ENCODE measurements at places on chromosomes 6 and 20.

GRCh38 chr6:126388104-126388598 is 48.2 kb downstream of the CENPW start:
- no peak for DNase-seq

DNA sequence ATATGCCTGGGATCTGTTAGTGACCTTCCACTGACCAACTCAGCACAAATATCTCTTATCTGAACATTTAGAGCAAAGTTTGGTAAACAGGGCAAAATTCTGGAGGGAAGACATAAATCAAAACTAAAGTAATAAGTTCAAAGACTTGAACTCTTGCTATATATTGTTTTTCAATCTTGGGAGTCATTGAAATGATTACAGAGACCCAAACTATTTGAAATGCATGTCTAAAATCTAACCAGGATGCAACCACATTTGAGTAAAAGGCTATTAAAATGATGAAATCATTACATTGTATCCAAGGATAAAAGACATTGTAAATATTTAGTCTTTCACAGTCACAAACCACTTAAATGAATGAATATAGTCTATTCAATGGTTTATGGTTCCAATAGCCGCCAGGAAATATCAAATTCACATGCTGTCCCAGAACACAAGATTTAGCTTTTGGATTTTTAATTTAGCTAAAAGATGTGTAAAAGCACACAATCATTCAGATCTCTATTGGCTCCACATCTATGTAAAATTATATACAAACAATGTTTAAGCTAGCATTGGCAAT is 256.6 kb upstream of the EPHA7 start:
- DNase-seq = no peak

GRCh38 chr20:38131588-38132121 is 33.4 kb downstream of the TGM2 start:
- no peak for DNase-seq

GRCh38 chr6:7707787-7708186 is 18.1 kb upstream of the BMP6 start:
- peak; percentile 68 for DNase-seq

- no peak for DNase-seq
These were observed 578.2 kb downstream of the MEI4 start for GRCh38 chr6:78231002-78231401.

DNA sequence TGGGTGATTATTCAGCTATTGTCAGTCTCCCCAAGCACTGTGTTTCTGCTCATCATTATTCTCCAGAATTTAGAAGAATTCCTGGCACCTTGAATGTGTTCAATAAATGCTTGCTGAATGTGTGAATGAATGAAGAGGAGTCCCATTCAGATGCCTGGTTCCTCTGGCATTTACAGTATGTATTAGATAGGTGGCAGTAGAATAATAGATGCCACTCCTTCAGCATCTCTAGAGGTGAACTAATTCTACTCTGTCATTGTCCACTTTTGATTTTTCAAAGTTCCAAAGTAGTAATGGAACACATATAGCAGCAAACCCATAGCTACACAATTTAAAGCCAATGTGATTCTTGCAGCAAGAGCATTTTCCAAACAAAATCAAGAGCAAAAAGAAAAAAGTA is 118.9 kb upstream of the CEP162 start:
- no peak for DNase-seq

- DNase-seq = no peak
These were observed 50.4 kb downstream of the HMGN3 start for GRCh38 chr6:79184086-79184485.

GRCh38 chr6:1435806-1436205 is 46.4 kb downstream of the FOXF2 start:
- DNase-seq = no peak

- DNase-seq = no peak
These were observed 3.7 kb downstream of the FLRT3 start for GRCh38 chr20:14333721-14334120.

GRCh38 chr20:1508574-1508973 is 17.4 kb upstream of the SIRPB2 start:
- no peak for DNase-seq

DNA sequence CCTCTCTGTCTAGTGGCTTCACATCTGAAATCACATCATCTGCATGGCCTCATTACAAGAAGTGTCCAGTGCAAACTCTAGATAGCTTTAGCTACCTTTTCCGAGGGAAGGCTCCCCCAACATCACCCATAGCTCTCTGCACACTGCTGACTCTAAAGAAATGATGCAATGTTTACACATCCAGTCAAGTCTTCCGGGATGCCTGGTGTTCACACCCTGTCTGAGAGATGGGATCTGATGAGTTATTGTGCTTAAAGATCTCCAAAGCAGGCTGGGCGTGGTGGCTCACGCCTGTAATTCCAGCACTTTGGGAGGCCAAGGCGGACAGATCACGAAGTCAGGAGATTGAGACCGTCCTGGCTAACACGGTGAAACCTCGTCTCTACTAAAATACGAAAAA is 404.6 kb upstream of the IRAK1BP1 start:
- no peak for DNase-seq

DNA sequence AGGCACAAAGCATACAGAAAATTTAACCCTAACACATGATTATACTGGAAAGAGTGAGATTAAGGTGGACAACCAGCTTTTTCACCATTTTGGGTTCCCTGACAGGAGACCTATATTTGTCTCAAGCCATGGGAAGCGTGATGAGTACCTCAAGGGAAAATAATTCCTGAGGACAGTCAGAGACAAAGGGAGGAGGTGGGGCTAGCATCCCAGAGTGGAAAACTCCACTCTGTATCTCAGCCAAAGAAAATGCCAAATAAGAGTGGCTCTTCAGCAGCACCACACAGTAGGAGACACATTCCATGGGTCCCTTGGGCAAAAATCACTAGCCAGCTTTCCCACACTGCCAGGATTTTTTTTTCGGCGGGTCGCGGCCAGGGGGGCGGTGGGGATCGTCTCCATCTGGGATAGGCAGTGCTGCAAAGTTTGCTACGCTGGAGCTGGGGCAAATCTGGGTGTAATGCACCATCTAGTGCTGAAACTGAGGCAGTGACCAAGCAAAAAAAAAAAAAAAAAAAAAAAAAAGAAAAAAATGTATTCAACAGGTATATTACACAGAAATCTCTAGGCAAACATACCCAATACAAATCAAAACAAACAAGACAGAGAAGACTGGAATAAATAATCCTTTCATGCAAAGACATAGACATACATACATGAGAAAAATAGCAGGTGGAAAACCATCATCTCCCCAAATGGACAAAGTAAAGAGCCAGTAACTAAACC is 77.3 kb upstream of the SLC35F1 start:
- peak; percentile 35 for DNase-seq

GRCh38 chr6:1346101-1346500 is 34.2 kb downstream of the FOXQ1 start:
- no peak for DNase-seq

DNA sequence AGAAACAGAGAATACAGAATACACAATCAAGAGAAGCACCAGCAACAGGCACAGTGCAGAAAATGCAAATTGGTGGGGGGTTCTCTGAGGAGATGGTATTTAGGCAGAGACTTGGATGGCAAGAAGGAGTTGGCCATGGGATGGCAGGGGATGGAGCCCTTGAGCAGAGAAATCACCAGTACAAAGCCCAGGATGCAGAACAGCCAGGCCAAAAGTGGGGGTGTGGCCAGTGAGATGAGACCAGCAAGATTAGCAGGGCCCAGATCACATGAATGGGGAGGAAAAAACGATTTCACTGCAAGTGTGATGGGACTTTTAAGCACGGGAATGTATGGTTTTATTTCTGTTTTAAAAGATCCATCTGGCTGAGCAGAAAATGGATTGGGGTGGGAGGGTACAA is 63.4 kb downstream of the TRAM2 start:
- DNase-seq = no peak

- DNase-seq = no peak
These were observed 205.5 kb upstream of the SHLD1 start for GRCh38 chr20:5544712-5545111.

- no peak for DNase-seq
These were observed 320.5 kb upstream of the RSPO3 start for GRCh38 chr6:126797981-126798380.
